Activated CD8-positive, alpha-beta memory T cell treated with anti-CD3 and anti-CD28 coated beads, Interleukin-2, amount 50 U/mL, for 4 hours (primary cell): ENCODE measurements at places on chromosomes 1 and 21.

- DNase-seq, result no peak
Measured at GRCh38 chr1:54986533-54986932, 6.1 kb downstream of the TMEM61 start.

DNA sequence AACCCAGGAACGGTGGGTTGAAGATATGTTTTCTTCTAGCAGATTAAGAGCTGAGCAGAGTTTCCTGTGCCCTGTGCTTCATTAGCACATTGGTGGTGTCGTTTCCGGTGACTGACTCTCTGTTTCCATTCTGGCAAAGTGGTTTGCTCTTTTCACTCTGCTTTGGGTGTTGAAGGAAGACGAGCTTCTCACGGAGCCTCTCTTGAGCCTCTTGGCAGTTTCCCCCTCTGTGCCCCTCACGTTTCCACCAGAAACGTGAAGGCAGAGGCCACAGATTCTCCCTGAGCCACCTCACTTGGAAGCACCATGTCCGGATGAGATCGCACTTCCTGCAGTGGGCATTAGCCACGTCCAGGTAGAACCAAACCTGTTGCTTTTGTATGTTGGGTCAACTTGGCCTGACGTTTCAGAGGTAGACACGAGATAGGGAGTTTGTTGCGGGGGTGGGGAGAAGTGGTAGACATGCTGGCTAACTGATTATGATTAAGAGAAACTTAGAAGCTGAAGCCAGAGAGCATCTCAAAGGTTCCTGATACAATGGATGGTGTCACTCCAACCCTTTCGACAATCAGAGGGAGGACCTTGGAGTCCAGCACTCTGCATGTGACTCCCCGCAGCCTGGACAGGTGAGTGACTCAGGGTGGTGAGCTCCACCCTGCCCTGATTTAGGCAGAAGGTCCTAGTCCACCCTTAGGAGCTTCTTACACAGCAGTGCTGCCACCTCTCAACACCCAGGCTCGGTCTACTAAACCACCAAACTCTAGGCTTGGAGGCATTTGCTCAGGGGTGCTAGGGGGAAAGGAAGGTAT, at the start of gene LAX1:
LAX1 (plus strand) TSS at position 155 of the 809 bp plus-strand sequence; CDS start at position 538, 383 bp downstream.
- DNase-seq, result peak; percentile 77

DNA sequence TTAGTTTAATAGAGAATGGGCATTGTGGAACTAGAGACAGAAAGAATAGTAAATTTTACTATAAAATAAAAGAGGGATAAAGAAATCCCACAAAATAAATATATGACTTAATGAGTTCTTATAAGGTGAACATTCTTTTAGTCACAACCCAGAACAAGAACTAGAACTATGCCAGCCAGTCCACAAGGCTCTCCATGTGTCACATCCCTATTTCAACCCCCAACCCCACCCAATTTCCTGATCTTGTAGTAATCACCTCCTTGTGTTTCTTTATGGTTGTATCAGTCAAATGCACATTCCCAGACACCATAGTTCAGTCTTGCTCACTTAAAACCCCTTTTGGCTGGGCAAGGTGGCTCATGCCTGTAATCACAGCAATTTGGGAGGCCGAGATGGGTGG, 662.3 kb upstream of the CAMK1G start:
- no peak for DNase-seq

GRCh38 chr1:87305762-87306161, 22.9 kb upstream of the LMO4 start:
- no peak for DNase-seq

DNA sequence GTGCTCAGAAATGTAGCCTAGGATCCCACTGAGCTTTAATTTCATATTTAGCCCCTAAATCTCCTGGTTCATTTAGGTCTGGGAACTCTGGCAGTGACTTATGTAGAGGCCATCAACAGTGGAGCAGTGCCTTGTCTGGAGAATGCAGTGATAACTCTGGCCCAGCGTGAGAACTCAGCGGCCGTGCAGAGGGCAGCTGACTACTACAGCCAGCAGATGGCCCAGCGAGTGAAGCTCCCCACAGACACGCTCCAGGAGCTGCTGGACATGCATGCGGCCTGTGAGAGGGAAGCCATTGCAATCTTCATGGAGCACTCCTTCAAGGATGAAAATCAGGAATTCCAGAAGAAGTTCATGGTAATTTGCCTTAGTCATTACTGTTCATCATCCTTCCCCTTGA, 17.8 kb downstream of the GBP6 start:
- no peak for DNase-seq

- DNase-seq, result no peak
Measured at GRCh38 chr1:191074881-191075280, 597.2 kb upstream of the BRINP3 start.

GRCh38 chr1:108685529-108685928, 6.6 kb upstream of the PRPF38B start:
- no peak for DNase-seq

GRCh38 chr1:30415171-30415940, 308.0 kb downstream of the MATN1 start:
- no peak for DNase-seq

DNA sequence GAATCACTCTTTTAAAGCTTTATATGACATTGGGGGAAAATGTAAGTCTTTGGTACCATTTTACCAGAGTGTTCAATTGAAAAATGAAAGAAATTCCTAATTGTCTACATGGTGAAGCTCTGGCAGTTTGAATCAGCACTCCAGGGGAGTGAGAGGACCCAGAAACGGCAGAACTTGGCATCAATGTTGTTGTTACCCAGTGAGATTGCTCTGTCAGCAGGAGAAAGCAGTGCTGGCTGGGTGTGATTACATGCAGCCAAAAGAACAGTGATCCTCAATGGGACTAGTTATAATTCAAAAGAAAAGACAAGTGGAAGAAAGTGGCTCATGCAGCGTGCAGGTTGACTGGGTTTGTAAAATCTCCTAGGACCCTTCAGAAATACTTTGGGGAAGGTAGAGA, 206.4 kb downstream of the PTPRC start:
- no peak for DNase-seq

GRCh38 chr1:42380586-42381279, at the start of gene RIMKLA:
Gene RIMKLA (plus strand): TSS chr1:42380792. CDS start chr1:42380935, 143 bp downstream.
- DNase-seq, result peak; percentile 52

DNA sequence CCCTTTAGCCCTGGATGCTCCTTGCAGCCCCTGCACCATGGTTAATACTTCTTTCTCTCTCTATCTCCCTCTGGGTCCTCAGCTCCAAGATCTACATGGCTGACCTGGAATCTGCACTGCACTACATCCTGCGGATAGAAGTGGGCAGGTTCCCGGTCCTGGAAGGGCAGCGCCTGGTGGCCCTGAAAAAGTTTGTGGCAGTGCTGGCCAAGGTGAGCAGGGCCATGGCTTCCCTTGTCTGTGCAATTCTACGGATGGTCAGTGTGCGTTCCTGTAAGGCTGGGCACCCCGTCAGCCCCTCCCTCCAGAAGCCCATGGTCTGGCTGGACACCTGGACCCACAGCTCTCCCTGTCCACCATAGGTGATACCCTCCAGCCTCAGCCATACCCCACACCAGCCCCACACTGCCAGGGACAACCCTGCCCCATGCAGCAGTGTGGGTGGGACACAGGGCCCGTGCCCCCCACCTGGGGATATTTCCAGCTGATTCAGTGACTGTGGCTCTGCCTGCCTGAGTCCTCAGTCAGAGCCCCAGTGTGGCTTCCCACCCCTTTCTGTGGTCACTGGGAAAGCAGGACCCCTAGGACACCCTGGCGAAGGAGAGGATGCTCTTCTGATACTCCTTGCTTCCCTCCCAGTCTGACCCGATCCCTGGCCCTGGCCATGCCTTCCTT, 31.4 kb downstream of the QSOX1 start:
- DNase-seq, result no peak
